ENCODE measurements at places on chromosomes 3 and 15. TPM values are rescaled to one million over a fixed set of nuclear protein-coding genes. Genes with fewer than 3 reads are reported as not detected.

The RPN1 gene
- total RNA-seq, result 339 TPM

The PARP15 gene
- not detected for total RNA-seq

The SCN11A gene
- total RNA-seq, result under 0.01 TPM

The CIAO2A gene
- 84.7 TPM for total RNA-seq

The BFSP2 gene
- total RNA-seq, result not detected

The SUCNR1 gene
- 2.1 TPM for total RNA-seq

The DPPA2 gene
- total RNA-seq, result not detected

The PPIB gene
- 927 TPM for total RNA-seq

The POC1A gene
- 5.0 TPM for total RNA-seq

The TMEM212 gene
- not detected for total RNA-seq

The HHATL gene
- total RNA-seq, result not detected

The MSL2 gene
- total RNA-seq, result 8.3 TPM

The FBLN2 gene
- total RNA-seq, result 9.4 TPM

The FGF12 gene
- total RNA-seq, result 1.6 TPM

The ISL2 gene
- 0.05 TPM for total RNA-seq

The UROC1 gene
- not detected for total RNA-seq

The IL12A gene
- not detected for total RNA-seq

The NR2E3 gene
- 0.45 TPM for total RNA-seq

The KCNMB3 gene
- 2.1 TPM for total RNA-seq

The IDH2 gene
- 160 TPM for total RNA-seq

The CHL1 gene
- 1.0 TPM for total RNA-seq

Data from renal cortical epithelial cell (primary cell).